ENCODE measurements at places on chromosomes 5 and 9.

DNA sequence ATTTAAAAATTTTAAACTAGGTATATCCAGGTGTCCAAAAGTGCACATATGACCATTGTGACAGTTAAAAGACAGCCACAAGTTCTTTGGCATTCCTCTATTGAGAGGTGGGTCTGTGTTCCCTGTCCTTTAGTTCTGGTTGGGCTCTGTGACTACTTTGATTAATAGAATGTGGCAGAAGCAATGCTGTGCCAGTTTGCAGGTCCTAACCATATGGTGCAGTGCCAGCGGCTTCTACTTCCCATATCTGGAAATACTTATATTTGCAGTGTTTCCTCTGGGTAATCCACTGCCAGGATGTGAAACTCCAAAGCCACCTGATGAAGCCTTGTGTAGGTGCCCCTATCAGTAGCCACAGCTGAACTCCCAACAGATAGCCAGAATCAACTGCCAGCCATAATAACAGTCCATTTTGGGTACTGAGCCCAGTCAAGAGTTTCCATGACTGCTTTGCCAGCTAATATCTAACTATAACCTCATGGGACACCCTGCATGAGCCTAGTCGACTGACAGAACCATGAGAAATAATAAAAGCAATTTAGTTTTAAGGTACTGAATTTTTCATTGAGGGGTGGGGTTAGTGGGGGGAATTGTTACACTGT, 361.0 kb upstream of the SEMA6A start:
- DNase-seq: no peak

DNA sequence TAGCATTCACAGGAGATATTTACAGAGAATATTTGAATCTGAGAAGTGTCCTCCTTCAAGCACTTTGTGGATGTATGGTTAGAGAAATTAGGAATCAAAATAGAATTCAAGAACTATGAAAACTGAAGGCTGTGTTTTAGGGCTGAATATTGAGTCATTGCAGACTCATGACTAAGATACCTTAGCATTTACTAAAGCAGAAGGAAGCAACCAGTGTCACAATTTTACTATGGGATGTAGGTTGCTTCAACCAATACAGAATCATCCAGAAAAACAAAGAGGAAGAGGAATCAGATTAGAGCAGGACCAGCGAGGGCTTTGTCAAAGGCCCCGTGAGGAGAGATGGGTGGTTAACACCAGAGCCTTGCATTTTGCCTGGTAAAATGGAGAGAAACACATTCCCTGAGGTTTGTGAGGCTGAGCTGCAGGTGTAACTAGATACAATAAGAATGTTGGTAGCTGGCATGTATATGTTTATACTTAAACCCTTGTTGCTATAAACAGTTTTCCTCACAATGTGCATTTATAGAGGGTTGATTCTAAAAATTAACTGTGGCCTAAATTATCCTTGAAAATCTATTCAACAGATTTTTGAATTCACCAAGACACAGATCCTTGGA, 518.1 kb downstream of the AGTPBP1 start:
- DNase-seq: no peak

- DNase-seq: no peak
Observed at GRCh38 chr9:104658496-104659195, 35.7 kb upstream of the OR13D1 start.

GRCh38 chr5:1247811-1248210, 22.6 kb downstream of the SLC6A18 start:
- DNase-seq: no peak

DNA sequence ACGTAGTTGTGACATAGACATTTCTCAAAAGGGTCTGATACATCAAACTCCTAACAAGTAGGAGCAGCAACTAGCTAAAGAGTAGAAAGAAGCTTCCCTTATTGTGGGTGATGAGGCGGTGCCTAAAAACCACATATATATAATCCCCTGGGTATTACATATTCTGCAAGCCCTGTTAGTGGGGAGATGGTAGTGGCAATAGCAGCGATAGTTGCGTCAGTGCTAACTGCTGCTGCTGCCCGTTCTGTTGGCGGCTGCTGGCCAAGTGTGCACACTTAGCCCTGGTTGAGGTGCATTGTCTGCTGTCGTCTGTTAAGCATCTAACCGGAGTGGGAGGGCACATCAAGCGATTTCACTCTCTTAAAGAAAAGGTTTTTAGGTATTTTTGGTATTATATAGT, 35.8 kb downstream of the VLDLR start:
- DNase-seq: no peak

DNA sequence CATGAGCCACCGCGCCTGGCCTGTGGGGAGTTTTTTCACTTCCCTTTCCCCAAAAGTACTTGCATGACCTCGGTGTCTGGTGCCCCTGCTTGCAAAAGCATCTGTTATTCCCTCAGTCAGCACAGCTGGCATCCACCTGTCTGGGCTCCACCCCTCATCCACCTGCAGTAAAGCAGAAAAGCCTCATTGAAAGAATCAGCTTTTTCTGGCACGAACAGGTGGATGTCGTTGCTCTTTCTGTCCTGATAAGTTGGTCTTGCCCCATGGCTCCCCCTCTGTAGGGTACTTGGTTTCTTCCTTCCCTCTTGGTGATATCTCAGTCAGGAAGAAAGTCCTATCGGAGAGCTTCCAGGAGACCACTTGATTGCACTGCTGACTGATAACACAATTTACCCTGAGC, 37.4 kb downstream of the WWC1 start:
- DNase-seq: no peak

Data from cortex of kidney (tissue), 1 donor.